ENCODE measurements at places on chromosomes 4 and X.

GRCh38 chr4:11429699-11430045, 978 bp upstream of the HS3ST1 start:
- DNase-seq, result no peak

- no peak for DNase-seq
These were observed 163.9 kb upstream of the LCORL start for GRCh38 chr4:18185491-18185890.

- no peak for DNase-seq
These were observed 48.6 kb upstream of the GYPA start for GRCh38 chr4:144189121-144189520.

GRCh38 chr4:52861171-52861823, 820 bp upstream of the RASL11B start:
- DNase-seq, result no peak

- DNase-seq, result no peak
These were observed 7.6 kb downstream of the DLG3 start for GRCh38 chrX:70452143-70452733.

DNA sequence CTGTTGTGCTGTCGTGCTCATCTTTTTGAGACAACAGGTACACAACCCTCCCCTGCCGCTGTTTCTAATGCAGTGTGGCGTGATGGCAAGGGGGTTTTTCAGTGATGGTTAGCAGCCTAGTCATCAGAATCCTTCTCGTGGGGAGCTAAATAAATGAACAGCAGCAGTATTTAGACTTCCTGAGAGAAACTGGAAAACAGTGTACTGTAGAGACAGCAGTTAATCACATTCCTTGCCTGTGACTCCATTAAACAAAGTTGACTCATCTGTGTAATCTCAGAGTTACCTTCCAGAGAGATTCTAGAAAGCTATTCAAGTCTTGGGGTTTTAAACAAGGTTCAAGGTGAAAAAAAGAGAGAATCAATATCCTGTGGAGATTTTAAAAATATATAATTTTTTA, 1753.2 kb upstream of the PCDH7 start:
- DNase-seq, result no peak

- DNase-seq, result no peak
These were observed 653.0 kb downstream of the C4orf33 start for GRCh38 chr4:129748991-129749390.

DNA sequence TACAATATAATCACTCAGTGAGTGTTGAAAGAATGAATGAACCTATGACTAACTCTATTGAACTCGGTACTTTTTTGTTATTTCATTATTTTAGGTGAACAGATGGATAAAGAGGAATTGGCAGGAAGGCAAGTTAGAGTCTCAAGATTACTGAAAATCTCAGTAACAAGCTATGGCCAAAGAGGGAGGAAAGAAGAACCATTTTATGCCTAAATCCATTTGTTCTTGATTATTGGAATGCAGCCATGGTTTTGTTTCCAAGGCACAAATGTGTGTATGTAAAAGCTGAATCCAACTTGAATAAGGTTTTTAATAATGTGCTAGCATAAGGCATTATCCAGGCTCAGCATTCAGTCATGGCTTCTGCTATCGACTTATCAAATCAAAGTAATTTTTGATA, 196.4 kb downstream of the DTHD1 start:
- no peak for DNase-seq

DNA sequence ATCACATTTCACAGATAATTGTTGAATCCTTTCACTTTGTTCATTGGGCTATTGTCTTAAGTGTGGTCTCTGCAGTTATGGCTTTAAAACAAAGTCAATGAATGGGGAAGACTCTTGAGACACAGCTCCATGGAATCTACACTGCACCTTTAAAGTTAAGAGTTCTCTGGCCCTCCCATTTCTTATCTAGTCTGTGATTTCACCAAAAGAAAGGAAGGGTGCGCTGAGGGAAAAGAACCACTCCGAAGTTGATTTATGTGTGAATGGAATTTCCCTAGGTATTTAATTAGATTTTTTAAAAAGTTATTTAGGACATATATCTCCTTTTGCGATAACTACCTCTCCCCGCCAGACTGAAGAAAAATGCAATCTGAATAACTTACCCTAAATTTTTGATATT, 2.5 kb downstream of the SEPTIN11 start:
- no peak for DNase-seq

GRCh38 chr4:167290678-167291077, 56.4 kb upstream of the SPOCK3 start:
- DNase-seq, result no peak

DNA sequence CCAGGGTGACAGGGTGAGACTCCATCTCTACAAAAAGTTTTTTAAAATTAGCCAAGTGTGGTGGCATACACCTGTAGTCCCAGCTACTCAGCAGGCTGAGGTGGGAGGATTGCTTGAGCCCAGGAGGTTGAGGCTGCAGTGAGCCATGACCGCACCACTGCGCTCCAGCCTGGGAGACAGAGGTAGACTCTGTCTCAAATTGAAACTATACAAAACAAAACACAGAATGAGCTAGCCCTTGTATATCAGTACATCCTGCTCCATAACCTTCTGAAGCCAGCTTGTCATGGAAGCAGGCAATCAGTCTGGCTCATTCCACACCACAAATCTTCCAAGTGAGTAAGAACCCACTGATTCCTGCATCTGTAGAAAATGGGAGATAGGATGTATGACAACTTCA, 49.0 kb downstream of the CD99L2 start:
- DNase-seq, result no peak

GRCh38 chrX:30806187-30806728, 82.8 kb downstream of the TAB3 start:
- DNase-seq, result no peak

DNA sequence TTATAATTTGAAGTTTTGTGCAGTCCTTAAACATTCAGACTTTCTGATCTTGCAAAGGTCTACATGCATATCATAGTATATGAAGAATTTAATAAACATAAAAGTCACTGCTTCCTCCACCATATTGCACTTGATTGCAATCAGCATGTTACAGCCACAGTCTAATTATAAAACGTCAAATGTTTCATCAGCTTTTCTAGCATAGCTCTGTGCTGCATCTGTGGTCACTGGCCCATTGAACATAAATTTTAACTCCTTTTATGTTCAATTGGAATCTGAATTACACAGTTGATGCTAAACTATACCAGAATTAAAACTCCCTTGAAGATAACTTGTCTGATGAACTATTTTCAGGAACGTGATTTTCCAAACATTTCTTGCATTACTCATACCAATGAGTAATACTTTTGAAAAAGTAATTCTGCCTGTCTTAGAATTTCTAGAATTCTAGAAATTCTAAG, 329.1 kb downstream of the GALNTL6 start:
- DNase-seq, result no peak

- DNase-seq, result no peak
These were observed 10.3 kb downstream of the PKD2 start for GRCh38 chr4:88017516-88018297.

- peak; percentile 15 for DNase-seq
These were observed 49.2 kb downstream of the IRF2 start for GRCh38 chr4:184424993-184425758.

GRCh38 chr4:4386736-4387392, at the start of gene NSG1:
NSG1 (plus strand) TSS chr4:4387102; CDS start chr4:4387630, 528 bp downstream.
- DNase-seq, result peak; percentile 82

- no peak for DNase-seq
These were observed 90.9 kb upstream of the SRD5A3 start for GRCh38 chr4:55255179-55255578.

DNA sequence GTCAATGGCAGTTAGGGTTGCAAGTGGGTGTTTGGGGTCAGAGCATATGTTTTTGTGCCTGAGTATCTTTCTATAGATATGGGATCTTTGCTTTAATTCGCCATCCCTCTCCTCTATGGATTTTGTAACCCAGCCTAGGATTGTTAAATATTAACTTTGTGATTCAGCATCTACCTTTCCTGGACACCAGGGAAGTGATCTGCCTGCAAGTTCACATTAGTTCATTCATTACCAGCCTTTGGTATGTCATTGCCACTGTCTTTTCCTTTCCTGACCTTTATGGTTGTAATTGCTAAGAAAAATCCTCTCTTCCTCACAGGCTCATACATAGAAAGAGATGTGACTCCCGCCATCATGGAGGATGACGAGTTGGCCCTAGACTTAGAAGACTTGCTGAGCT, 73.8 kb downstream of the KIT start:
- DNase-seq, result no peak

GRCh38 chr4:169657470-169658107, 37.2 kb downstream of the CLCN3 start:
- no peak for DNase-seq

DNA sequence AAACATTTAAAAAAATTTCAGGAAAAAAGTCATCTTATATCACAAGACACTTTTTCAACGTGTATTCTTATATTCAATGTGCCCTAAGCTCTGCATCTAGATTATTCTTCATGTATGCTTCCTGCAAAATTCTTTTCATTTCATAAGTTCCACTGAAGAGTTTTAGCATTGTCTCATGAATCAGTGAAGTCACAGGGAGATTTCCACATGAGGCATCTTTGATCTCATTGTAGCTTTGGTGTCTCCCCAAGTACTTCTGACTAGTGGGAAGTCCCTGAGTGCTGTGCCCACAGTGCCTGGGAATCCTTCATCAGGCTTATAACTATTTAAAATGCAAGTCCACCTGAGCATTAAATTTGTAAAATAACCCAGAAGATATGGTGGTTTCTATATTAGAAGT, 123.8 kb downstream of the MAD2L1 start:
- no peak for DNase-seq

DNA sequence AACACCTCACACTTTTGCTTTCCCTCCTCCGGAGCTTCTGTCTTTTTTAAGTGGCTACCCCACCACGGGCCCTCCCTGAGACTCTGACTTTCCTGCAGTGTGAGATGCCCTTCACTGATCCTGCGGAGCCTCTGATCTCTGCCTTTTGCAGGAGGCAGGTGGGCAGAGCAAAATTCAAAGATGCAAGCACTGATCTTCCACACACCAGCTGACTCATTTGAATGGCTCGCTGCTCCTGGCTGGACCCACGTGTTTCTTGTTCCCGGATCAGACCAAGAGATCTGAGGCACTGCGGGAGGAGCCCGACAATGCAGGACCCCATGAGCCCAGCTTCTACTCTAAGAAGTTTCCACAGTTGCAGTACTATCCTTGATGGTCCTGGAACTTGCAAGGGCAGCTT, 1607.9 kb upstream of the TENM3 start:
- DNase-seq, result no peak

GRCh38 chr4:85557016-85557901, 82.3 kb downstream of the ARHGAP24 start:
- DNase-seq, result no peak

DNA sequence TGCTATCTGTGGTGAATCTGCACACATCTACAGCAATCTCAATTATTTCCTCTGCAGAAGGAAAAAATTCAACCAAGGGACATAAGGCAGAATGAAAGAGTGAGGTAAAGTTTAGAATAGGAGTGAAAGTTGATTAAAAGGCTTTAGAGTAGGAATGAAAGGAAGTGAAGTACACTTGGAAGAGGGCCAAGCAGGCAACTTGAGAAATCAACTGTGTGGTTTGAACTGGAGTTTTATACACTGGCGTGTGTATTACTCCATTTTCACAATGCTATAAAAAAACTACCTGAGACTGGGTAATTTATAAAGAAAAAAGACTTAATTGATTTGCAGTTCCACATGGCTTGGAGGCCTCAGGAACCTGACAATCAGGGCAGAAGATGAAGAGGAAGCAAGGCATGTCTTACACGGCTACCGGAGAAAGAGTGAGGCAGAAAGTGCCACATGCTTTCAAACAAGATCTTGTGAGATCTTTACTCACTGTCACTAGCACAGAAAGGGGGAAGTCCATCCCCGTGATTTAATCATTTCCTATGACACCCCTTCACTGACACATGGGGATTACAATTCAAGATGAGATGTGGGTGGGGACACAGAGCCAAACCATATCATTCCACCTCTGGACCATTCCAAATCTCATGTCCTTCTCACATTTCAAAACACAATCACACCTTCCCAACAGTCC, 234.8 kb downstream of the IL15 start:
- DNase-seq, result no peak

- no peak for DNase-seq
These were observed 512 bp upstream of the ANTXR2 start for GRCh38 chr4:80073473-80074008.

DNA sequence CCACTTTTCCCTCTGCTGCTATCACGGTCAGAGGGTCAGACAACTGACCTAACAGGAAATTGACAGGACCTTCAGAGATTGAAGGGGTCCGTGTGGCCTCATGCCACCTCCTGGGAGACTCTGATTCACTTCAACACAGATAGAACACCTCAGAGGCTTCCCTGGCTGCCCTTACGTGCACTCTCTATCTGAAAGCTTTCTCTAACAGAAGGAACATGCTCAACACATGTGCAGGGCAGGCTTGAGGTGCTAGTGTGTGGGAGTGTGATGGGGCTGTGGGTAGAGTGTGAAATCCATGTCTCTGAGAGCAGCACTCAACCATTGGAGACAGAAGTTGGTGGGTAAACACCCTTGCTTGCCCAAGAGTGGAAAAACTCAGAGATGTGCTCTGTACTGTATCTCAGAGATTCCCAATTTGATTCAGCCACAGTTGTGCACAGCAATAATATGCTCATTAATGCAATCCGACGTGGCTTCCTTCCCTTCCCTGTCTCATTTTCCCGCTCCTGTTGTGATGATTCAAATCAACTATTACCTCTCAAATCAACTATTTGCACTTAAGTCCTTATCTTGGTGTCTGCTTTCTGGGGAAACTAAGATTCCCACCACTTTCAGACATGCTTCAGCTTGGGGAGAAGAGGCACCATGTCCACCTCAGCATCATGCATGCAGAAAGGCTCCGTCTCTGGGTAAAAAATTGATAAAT, 62.0 kb upstream of the MAGEB2 start:
- DNase-seq, result no peak

GRCh38 chrX:111646515-111646914, 34.5 kb upstream of the ALG13 start:
- no peak for DNase-seq

- DNase-seq, result no peak
These were observed 2.4 kb upstream of the LOC101059915 start for GRCh38 chrX:71664889-71665491.

DNA sequence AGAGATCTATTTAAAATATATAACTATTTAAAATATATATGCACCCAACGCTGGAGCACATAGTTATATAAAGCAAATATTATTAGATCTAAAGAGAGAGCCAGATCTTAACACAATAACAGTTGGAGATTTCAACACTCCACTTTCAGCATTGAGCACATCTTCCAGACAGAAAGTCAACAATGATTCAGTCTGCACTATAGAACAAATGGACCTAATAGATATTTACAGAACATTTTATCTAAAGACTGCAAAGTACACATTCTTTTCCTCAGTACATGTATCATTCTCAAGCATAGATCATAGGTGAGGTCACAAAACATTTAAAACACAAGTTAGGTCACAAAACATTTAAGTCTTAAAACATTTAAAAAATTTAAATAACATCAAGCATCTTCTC, 36.4 kb downstream of the NLRP2B start:
- no peak for DNase-seq

GRCh38 chrX:19794690-19795089, 92.7 kb downstream of the SH3KBP1 start:
- DNase-seq, result no peak

GRCh38 chr4:30525662-30526315, 194.4 kb upstream of the PCDH7 start:
- no peak for DNase-seq

- DNase-seq, result no peak
These were observed 36.9 kb downstream of the ANKRD17 start for GRCh38 chr4:73221734-73222133.

- DNase-seq, result no peak
These were observed 1.1 kb downstream of the NUDT9 start for GRCh38 chr4:87423317-87424098.

GRCh38 chr4:142407596-142407995, 438.5 kb downstream of the INPP4B start:
- DNase-seq, result no peak

- DNase-seq, result no peak
These were observed 10.3 kb upstream of the TRMT2B start for GRCh38 chrX:101062176-101062575.

Measured in head of caudate nucleus (tissue), 42 donors.